Panc1 (cell line): ENCODE measurements at places on chromosomes 11 and 22. TPM values are rescaled to one million over a fixed set of nuclear protein-coding genes. Genes with fewer than 3 reads are reported as not detected.

The PYGM gene
- 0.39 TPM for total RNA-seq

The WNT11 gene
- total RNA-seq = 1.1 TPM

The CLNS1A gene
- total RNA-seq = 117 TPM

The TYR gene
- not detected for total RNA-seq

The NDUFS3 gene
- total RNA-seq = 135 TPM

The SHANK3 gene
- total RNA-seq = 7.6 TPM

The MRGPRX3 gene
- total RNA-seq = not detected

The TTC36 gene
- total RNA-seq = 1.2 TPM

The HBB gene
- 0.72 TPM for total RNA-seq

The SERHL2 gene
- 1.6 TPM for total RNA-seq

The MMP1 gene
- 0.15 TPM for total RNA-seq

The CRYBA4 gene
- total RNA-seq = not detected

DNA sequence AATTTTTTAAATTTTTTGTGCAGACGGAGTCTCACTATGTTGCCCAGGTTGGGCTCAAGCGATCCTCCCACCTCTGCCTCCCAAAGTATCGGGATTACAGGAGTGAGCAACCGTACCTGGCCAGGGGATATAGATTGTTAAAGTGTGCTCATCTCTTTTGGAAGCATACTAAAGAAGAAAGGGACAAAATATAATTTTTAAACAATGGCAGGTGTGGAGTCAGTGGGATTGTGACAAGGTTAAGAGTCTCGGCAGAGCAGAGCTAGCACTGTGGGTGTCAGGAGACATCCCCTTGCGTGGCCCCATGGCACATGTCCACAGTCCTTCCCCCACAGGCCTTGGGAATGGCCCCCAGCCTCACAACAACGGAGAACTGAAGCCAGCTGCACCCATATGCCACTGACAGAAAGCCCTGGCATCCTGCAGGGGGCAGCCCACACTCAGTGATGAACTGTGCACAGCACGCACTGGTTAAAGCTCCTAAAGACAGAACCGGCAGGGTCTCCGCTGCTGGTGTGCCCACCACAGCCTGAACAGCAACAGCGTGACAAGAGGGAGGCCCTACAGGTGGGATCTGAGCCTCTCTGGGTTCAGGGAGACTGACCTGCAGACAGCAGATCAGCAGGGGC lies 29.9 kb downstream of the SERPIND1 start:
- no peak for DNase-seq

DNA sequence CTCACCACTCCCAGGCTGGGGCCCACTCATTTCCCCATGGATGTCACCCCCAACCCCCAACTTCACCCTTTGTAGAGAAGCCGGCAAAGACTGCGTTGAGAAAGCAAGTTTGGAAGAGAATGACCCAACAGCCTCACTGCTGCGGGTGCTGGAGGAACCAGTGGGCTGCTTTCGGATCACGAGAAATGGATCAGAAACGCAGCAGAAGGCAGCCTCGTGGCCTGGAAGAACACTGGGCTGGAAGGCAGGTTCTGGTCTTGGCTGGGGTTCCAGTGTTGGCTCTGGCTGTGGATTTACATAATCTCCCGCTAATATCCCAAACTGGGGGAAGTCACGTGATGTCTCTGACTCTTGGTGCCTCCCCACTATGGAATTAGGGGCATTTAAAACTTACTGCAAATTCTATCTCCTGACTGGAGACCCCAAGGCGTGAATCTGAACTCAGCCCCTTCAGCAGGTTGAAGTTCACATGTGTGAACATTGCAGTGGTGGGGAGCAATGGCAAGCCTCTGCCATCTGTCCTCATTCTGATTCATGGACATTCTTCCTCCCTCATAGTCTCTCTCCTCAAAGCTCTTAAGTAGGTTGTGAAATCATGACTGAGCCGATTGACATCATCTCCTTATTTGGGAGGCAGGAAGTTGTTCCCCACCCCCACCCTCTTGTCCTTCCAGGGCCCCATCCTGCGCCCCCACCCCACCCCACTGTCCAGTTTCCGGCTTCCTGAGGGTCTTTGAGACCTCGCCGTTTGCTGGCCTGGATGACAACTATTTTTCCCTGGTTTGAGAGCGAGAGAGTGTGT lies 37.0 kb upstream of the TIMP3 start:
- DNase-seq = no peak

DNA sequence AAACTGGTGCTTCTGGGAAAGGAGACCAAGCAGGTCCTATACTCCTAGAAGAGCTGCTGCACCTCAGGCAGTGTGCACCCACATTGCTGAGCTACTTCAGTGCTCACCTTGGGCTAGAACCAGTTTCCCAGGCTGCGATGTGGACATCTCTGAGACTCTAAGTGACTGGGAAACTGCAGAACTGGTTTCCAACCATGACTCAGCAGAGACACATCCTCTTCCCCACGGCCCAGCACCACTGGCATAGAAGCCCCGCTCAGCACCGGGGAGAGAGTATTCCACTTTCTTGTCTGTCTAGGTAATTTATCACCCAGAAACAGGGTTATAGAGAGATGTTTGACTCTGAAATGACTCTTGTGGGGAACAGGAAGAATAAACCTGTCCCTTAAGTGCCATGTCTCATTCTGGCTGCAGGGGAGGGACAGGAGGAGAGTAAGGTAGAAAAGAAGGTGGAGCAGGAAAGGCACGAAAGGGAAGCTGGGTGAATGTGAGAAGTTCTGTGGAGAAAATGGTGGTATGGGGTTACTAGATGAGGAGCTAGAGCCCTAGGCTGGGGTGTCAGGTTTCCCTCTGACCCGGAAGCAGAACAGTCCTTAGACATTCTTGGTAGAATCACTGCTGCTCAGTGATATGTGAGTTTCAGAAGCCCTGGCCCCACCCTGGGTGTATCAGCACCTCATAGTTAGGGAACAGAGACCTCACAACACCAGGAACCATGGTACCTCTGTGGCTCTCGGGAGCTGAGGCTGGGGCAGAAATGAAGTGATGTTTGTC lies 340.4 kb upstream of the NCAM1 start:
- no peak for DNase-seq

GRCh38 chr11:47509077-47509536 lies 43.8 kb downstream of the CELF1 start:
- no peak for DNase-seq

DNA sequence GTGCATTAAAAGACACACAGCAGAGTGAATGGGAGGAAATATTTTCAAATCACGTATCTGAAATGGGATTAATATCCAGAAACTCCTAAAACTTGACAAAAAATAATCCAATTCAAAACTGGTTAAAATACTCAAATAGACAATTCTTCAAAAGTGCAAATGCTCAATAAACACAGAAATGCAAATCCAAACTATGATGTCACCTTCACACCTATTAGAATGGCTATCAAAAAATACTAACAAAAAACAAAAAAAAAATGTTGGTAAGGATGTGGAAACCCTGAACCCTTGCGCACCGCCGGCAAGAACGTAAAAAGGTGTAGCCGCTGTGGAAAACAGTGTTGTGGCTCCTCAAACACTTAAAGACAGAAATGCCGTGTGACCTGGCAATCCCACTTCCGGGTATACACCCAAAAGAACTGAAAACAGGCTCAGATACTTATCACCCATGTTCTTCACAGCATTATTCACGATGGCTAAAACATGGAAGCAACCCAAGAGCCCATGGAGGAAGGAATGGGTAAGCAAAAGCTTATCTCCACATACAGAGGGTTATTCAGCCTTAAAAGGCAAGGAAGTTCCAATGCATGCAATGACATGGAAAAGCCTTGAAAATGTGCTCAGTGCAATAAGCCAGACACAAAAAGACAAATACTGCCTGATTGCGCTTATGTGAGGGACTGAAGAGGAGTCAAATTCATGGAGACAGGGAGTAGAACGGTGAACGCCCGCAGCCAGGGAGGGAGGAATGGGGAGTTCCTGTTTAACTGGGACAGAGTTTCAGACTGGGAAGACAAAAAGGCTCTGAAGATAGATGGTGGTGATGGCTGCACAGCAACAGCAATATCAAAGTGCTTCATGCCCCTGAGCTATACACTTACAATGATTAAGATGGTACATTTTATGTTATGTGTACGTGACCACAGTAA lies 19.6 kb downstream of the BRD1 start:
- DNase-seq = no peak

GRCh38 chr11:6632116-6633073 lies 13.2 kb upstream of the TPP1 start:
- DNase-seq = no peak

DNA sequence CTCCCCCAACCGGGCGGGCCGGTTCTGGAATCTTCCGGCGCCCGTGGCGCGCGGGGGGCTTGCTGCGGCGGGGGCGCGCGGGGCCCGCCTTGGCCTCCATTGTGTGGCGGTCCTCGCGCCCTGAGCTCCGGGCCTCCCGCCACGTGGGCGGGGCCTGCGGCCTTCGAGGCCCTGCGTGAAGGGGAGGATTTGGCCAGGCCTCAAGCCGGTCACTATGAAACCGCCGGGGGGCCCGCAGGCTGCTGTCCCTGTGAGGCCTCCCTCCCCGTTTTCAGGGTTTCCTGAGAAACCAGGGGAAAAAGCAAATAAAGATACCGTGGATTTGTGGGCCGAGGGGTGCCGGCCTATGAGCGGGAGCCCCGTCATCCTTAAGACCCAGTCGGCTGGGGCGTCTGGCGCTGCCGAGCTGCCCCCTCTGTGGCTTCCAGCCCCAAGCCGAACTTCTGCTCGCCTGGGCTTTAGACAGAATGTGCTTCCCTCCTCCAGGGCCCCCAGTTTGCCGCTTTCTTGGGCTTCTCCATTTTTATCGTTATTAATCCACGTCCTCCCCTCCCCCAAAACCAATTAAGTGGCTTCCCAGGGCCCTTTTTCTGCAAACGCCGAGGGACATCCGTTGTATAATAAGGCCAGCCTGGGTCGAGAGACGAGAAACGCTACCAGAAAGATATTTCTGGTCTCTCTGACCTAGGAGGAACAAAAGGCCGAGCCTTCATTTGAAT lies 602 bp downstream of the EWSR1 start:
- DNase-seq = no peak

- no peak for DNase-seq
These were observed 5.3 kb downstream of the CD248 start for GRCh38 chr11:66311470-66311964.

DNA sequence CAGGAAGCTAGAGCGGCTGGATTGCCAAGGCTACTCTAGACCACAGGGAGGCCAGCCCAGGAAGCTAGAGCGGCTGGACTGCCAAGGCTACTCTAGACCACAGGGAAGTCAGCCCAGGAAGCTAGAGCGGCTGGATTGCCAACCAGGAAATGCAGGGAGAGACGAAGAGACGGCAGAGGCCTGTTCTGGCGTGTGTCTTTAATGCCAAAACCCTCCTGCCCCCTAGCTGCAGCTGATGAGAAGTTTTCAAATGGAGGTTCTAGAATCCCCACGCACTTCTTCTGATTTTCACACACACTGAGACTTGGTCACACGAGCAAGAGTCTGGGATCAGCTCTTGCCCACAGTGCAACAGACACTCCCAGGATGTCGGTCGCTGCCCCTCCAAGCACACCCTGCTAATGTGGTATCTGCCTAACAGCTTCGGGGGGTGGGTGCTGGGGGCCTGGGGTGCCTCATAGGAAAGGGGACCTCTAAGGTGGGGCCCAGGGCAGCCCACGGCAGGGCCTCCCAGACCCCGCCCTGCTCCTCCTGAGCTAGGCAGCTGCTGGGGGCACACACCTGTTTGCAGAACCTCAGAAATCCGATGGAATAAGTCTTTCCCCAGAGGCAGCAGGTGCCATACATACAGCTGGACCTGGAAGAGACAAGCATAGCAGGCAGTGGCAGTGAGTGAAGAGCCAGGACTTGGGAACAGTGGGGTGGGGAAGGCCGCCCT lies 28.5 kb downstream of the MAFF start:
- DNase-seq = no peak

- no peak for DNase-seq
These were observed 540.6 kb downstream of the LUZP2 start for GRCh38 chr11:25037431-25037830.

DNA sequence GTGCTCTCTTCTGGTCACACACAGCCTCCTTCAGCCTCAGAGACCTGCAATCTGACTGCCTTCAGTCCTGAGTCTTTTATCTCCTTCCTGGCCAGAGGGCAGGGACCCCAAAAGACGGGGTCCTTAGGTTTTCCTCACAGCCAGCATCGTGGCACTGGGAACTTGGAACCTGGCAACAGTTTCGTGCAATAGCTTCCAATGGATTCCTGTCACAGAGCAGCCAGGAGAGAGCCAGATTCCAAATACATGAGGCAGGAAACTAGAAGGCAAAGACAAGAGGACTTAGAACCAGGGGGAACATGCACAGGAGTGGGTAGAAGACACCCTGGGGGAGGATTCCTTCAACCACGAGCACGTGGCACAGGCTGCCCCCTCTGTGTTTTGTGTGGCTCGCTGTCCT lies 48.6 kb downstream of the C11orf91 start:
- DNase-seq = no peak

DNA sequence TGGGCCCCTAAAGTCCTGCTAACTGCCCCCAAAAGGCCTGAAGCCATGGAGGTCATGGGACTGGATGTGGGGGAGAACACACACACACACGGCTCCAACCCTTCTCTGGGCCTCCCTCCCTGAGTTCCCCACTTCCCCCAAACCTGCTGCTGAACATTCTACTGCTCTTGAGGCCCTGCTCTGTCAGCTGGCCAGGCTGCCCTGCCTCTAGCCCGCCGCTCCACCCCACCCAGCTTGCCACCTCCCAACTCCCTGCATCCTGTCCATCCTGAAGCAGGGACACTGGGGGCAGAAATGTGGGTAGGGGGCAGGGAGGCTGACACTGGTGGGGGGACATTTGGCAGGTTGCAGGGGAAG lies 1.0 kb downstream of the KCNJ4 start:
- no peak for DNase-seq

- DNase-seq = peak; percentile 95
These were observed 73.2 kb upstream of the BLID start for GRCh38 chr11:122189229-122189628.

- DNase-seq = no peak
These were observed 505 bp downstream of the ZNF214 start for GRCh38 chr11:7019500-7020182.

- no peak for DNase-seq
These were observed 187.7 kb upstream of the E2F8 start for GRCh38 chr11:19428206-19429002.

DNA sequence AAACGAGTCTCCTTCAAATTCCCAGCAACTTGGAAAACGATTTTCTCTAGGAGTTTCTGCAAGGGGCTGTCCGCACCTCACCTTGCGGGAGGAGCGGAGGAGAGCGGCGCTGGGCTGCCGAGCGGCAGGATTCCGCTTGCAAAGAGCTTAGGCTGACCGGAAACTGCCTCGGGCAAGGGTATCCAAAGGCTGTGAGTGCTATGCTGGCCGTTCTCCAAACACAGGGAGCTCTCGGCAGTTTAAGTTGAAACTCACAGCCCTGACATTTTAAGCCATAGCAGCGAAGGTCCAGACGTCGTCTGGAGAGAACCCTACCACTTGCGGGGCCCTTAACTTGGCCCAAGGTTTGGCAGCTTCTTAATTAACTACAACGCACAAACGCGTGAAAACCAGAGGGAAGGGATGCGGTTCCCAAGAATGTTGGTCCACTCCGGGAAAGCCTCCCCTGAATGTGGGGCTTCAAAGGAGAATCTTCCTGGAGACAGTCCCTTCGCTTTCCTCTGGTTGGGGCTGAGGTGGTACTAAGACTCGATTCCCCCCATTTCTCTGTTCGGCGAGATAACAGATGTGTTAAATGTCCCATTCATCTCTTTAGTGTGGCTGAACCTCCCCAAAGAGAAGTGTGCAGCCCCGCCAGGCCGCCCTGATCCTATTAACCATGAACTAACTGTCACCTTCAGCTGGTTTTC lies 1.1 kb upstream of the DBX1 start:
- no peak for DNase-seq
